ENCODE measurements at places on chromosomes 13 and 19.
A peak's percentile ranks its signal among the peaks of the same experiment; 100 is the strongest.

DNA sequence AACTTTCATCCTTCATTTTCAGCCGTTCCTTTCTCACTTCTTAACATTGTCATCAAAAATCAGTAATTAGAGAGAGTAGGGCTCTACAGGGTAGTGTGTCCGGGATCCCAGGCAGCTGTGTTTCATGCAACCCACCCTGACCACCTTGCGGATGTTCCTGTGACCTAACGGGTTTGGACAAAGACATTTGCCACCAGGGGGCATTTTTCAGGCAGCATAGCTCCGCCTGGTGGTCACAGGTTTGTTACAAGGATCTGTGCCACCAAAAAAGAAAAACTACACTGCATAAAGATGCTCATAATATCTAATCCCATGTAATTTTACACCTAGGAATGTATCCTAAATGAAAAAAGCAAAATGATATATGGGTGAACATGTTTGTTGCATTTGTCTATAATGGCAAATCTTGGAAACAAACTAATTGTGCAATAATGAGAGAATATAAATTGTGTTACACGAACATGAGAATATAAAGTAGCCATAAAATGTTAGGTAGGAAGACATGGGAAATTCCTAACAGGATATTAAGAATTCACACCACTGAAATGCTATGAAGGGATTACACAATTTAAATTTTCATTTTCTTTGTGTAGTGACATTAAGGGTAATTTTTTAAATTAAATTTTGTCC is 123.0 kb downstream of the SLC7A1 start:
- DNase-seq, result peak; percentile 65

DNA sequence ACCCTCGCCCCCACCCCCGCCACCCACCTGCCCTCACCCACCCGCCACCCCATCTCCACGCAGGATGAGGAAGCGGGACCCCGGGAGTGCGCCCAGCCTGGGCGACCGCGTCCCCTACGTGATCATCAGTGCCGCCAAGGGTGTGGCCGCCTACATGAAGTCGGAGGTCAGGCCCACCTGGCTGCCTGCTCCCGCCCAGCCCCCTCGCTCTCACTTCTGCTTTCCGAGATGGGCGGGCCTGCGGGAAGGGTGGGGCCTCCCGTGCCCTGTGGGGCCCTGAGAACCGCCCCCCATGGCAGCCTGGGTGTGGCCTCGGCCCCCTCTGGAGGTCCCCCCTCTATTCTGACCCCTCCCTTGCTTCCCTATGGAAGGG is 3.1 kb upstream of the SPIB start:
- DNase-seq, result no peak

- DNase-seq, result no peak
Observed at GRCh38 chr13:41465241-41465847, 8.0 kb downstream of the RGCC start.

GRCh38 chr19:30790056-30790680 is 418.0 kb downstream of the ZNF536 start:
- DNase-seq, result no peak

- no peak for DNase-seq
Observed at GRCh38 chr13:21338639-21339278, 120.3 kb downstream of the ZDHHC20 start.

- no peak for DNase-seq
Observed at GRCh38 chr13:83085186-83085900, 796.9 kb downstream of the SLITRK1 start.

DNA sequence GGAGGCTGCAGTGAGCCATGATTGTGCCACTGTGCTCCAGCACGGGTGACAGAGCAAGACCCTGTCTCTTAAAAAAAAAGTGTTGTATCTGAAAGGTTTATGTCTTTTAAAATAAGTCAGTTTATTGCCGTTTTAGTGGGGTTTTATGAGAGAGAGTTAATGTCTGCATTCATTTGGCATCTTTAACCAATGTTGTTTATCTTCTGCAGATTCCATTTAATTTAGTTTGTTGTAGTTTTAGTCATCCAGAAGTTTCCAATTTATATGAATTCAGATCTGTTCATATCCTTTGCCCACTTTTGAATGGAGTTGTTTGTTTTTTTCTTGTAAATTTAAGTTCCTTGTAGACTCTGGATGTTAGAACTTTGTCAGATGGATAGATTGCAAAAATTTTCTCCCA is 36.7 kb upstream of the LPAR6 start:
- DNase-seq, result no peak

DNA sequence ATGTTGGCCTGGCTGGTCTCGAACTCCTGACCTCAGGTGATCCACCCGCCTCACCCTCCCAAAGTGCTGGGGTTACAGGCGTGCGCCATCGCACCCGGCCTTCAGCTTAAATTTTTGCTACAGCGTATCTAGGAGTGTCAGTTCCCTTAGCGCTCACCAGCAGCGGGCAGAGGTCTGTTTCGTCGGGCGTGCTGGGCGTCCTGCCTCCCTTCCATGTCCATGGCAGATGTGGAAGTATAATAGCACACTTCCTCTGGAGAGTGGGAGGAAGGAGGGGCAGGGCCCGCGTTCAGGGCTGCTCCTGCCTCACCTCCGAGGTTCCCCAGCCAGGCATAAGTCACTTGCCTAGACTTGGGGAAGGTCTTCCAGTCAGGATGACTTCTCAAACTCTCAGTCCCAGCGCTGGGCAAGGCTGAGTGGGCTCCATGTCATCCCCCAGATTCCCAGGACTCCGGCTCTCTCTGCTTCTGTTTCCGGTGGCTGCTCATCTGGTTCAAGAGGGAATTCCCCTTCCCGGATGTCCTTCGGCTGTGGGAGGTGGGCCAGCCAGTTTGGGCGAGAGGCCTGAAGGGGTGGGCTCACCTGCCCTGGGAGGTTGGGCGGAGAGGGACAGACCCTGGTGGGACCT is 9.5 kb downstream of the IL4I1 start:
- DNase-seq, result no peak
